CD4-positive, alpha-beta T cell treated with Interleukin-10 for 1 hour (primary cell): ENCODE measurements at places on chromosomes 16 and 17.

DNA sequence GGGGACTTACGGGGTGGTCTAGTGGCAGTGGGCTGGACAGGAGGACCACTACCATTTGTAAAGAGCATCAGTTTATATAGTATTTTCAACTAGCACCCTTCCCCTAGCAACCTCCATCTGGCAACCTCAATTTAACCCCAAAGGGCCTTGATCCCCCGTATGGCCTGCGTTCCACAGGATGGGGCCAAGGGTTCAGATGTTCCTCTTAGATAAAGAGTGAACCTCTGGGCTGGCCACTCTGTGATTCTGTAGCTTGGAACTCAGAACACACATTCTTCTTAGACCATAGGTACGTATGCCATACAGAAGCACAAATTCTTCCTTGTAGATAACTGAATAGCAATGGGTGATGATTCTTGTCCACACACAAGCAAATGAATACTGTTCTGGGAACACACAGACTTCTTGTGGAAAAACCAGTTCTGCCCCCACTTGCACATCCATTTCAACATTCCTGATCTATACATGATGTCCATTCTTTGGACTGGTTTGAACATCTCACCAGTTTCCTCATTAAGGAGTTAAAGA is 1.9 kb upstream of the GGA2 start:
- no peak for DNase-seq

DNA sequence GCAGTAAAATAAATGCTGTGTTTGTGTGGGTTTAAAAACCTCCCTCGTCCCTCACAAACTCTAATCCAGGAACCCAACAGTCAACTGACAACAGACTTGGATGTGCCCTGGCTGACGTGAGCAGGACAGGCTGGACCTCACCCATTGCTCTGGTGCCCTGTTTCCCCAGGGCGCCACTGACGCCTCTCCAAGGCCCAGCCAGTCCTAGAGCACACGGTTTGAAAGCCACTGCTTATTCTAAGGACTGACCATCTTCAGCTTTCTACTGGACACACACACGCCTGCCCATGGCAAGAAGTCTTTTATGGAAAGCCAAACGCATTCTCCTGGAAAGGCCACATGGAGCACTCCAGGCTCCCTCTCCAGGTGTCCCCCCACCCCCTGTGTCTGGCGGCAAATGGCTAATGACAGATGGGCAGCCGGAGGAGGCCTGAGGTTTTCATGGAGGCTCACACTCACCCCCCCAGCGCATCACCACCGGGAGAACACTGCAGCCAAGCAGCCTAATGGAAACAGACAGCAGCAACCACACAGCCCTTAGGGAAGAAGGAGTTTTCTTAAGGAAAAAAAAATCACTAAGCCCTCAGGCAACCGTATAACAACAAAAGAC is 319.2 kb downstream of the SOX9 start:
- DNase-seq: no peak

GRCh38 chr17:46922487-46922803 is 515 bp upstream of the GOSR2 start:
- DNase-seq: no peak

GRCh38 chr17:64260886-64261285 is 2.2 kb downstream of the TEX2 start:
- no peak for DNase-seq

- no peak for DNase-seq
Observed at GRCh38 chr16:10156099-10156498, 26.1 kb downstream of the GRIN2A start.

DNA sequence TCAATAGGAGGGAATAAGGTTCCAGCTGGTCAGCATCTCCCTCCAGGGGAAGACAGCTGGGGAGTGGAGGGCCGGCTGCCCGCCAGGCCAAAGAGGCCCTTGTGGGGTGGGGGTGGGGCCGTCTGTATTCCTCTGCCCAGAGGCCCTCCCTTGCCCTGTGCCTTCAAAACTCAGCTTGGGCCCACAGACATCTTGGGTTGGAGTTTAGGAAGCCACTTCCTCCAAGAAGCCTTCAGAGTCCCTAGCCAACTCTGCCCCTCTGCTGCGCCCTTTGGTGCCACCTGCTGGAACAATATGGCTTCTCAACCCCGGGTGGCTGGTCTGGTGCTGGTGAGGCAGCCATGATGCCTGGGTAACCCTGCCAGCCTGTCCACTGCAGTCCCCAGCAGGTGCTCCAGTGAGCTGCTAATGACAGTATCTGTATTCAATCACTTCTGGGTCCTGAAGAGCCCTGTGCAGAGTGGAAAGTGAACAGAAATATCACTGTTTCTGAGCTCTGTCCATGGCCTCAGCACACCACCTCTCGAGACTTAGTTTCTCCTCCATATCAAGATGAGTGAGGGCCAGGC is 16.7 kb downstream of the HSD11B2 start:
- peak; percentile 58 for DNase-seq

- DNase-seq: peak; percentile 52
Observed at GRCh38 chr17:45227101-45227925, 5.6 kb downstream of the FMNL1 start.

DNA sequence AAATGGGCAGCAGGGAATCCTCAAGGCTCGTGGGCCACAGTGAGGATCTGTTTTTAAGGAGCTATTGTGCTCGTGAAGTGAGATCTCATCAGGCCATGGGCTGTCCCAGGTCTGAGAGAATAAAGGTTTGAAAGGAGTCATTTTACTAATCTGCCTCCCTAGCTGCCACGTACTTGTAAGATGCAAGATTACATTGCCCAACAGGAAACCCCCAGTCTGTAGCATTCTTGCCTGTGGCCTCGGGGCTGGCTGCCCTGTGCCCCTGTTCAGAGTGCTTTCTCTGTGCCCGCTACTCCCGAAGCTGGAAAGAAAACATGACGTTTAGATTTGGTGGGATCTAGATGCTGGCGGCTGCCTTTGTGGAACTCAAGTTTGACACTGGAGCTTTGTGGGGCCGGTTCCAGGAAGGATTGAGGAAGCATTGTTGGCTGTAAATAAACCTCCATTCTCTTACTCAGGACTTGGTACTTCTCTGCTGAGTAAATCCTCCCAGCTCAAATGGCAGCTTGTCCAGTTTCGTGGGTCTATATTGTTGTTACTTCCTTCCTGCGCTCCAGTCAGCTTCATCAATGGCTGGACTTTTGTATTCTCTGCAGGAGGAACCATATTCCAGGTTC is 21.2 kb downstream of the SAP30BP start:
- DNase-seq: no peak

DNA sequence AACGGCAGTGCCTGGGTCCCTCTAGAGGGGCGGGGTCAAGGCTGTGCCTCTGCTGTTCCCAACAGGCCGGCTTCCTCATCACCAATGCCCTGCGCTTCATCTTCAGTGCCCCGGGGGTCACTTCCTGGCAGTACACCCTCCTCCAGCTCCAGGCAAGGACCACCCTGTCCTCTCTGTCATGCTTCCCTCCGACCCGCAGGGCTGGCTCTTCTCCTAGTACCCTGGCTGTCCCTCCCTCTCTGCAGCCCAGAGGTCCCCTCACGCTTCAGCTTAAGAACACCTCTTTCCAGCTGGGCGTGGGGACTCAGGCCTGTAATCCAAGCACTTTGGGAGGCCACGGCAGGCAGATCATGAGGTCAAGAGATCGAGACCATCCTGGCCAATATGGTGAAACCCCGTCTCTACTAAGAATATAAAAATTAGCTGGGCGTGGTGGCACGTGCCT is 25.8 kb downstream of the CASKIN2 start:
- DNase-seq: no peak

DNA sequence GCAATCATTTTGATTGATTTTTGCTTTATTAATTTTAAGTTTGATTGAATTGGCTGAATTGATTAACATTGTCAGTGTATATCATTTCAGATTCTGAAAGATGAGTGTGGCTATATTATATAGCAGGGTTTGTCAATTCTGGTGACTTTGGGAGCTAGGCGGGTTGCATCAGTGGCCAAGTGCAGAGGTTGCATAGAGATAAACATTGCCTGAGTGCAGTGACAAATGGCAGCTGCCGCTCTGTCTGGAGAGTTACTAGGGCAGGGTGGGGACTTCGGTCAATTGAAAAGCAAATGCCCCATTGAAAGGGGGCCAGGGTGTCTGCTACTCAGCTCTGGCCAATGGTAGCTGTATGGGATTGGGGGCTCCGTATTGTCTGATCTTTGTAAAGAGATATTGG is 12.7 kb downstream of the SYT17 start:
- no peak for DNase-seq

- DNase-seq: no peak
Observed at GRCh38 chr16:50079397-50080140, 13.8 kb downstream of the HEATR3 start.

GRCh38 chr16:55613613-55614335 is 42.0 kb upstream of the SLC6A2 start:
- no peak for DNase-seq

DNA sequence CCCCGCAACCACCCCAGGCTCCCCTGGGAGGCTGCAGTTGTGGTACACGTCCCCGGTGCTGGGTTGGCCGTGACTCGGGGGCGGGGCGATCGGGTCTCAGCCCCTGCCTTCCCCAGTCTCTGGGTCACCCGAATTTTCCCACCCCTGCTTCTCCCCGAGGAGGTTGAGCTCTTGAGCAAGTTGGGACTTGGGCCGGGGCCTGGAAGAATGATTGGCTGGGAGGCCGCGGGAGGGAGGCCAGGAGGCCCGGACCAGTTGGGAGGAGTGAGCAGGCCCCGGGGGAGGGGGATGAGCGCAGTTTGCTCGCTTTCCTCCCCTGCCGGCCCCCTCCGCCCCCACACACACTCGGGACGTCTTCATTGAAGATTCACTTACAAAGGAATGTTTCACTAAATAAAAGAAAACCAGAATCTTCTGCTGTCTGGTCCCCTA is 4.5 kb upstream of the HEXIM1 start:
- peak; percentile 20 for DNase-seq

GRCh38 chr16:56930486-56931270 is 1.3 kb upstream of the HERPUD1 start:
- no peak for DNase-seq

GRCh38 chr17:75069783-75070182 is 18.0 kb upstream of the SLC16A5 start:
- peak; percentile 31 for DNase-seq

- DNase-seq: no peak
Observed at GRCh38 chr16:80080287-80080851, 460.4 kb upstream of the DYNLRB2 start.

- no peak for DNase-seq
Observed at GRCh38 chr16:83807327-83807709, 460 bp upstream of the HSBP1 start.

GRCh38 chr17:48368352-48368908 is 61.6 kb downstream of the SKAP1 start:
- DNase-seq: no peak

DNA sequence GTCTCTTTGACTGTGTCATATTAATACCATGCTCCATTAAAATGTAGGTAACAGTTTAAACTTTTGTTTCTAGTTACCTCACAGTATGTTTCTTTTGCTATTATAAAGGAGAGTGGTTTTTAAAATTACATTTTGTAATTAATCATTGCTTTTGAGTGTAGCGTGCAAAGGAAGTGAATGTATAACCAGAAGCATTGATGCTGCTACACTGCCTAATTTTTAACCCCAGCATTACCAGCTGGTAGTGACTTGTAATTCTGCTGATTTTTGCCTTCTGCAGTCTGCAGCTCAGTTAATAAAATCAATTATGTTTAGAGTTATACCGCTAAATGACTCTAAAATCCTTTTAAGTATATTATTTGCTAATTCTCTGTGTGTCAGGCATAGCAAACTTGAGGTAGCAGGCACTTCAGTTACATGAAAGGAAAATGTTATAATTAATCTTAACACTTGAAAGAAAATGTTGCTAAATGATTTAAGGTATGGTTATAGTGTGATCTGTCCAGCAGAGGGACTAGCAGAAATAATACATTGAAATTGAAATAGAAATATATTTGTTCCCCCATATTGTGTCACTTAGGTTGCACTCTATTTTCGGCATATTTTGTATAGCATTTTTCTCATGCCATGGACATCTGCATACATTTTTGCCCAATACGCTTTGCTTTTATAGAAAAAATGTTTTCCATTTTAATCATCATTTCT is 388.5 kb downstream of the CNTNAP4 start:
- DNase-seq: no peak

- no peak for DNase-seq
Observed at GRCh38 chr16:31471875-31472708, at the start of gene TGFB1I1. TGFB1I1 (plus strand) TSS chr16:31472152; CDS start chr16:31472189, 37 bp downstream.

DNA sequence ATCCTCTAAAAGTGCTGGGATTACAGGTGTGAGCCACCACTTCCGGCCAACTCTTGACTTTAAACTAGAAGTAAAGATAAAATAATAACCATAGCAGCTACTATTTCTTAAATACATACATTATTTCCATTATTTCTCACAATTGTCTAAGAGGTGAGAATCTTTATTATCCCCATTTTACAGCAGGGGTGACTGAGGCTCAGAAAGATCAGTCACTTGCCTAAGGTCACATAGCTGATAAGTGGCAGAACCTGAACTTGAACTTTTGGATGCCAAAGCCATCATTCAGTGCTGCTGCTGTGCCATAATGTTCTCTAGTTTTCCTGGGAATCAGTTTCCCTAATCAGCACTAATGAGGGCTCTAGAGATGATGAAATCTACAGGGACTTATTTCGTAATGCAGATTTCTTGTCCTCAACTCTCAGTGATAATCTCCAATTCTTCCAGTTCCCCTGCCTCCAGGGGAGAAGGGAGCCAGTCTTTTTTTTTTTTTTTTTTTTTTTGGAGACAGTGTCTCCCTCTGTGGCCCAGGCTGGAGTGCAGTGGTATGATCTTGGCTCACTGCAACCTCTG is 25.2 kb upstream of the GPRC5B start:
- no peak for DNase-seq

DNA sequence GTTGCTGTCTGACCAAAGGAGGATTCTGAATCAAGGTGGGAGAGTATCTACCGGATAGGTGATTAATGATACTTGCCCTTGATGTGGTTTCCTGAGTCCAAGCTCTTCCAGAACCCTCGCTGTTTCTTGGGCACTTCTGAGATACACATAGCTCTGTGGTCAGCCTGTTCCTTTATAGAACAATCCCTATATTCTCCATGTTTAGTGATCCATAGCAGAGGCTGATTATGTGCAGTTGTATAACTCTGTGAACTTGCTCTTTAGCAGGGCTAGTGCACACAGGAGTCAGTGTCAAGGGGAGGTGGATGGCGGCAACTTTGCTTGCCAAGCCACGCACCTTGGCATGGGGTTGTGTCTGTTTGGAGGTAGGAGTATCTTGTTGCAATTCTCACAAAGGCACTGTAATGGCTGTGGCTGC is 36.1 kb downstream of the ARL4D start:
- no peak for DNase-seq

- no peak for DNase-seq
Observed at GRCh38 chr17:51050291-51051033, 70.2 kb downstream of the SPAG9 start.
